ENCODE measurements at places on chromosomes 4 and X. TPM values are rescaled to one million over a fixed set of nuclear protein-coding genes. Genes with fewer than 3 reads are reported as not detected.

GRCh38 chr4:20532116-20532790 is 168.0 kb upstream of the PACRGL start:
- no peak for DNase-seq

DNA sequence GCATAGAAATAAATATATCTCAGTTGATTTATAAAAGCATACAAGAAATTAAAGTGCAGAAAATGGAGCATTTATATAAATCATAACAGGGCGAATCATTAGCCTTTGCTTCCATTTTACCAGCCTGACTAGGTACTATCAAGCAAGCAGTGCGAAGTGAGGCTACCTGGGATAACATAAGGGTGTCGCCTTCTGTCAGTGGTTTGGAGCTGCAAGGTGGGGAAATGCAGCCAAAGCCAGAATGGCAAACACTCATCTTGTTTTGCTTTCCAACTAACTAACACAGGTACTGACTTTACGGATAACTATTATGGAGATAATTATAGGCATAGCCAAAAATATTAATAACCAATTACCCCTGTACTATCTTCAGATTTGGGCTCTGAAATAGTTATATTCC is 1459.8 kb downstream of the RAPGEF2 start:
- no peak for DNase-seq

DNA sequence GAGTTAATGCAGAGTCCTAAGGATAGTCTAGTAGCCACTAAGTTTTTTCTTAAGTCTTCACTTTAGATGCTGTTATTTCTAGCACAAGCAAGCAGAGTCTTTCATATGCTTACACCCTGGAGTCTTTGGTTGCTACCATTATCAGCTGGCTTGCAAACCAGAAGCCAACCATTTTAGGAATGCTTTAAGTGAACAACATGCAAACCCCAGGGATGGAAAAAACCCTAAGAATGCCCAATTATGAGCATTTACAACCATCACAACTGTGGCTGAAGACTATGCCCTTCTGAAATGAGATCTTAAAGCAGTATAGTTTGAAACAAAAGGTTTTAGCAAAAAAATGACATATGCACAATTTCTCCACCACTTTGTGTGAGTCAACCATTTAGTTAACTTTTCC is 6.6 kb downstream of the MID1IP1 start:
- no peak for DNase-seq

GRCh38 chrX:111348429-111348828 is 63.6 kb downstream of the DCX start:
- no peak for DNase-seq

GRCh38 chrX:433771-434170 is 47.1 kb upstream of the PPP2R3B start:
- DNase-seq: no peak

- no peak for DNase-seq
These were observed 138.9 kb downstream of the LARP7 start for GRCh38 chr4:112775801-112776200.

- DNase-seq: no peak
These were observed 26.2 kb upstream of the RHOH start for GRCh38 chr4:40170588-40170987.

DNA sequence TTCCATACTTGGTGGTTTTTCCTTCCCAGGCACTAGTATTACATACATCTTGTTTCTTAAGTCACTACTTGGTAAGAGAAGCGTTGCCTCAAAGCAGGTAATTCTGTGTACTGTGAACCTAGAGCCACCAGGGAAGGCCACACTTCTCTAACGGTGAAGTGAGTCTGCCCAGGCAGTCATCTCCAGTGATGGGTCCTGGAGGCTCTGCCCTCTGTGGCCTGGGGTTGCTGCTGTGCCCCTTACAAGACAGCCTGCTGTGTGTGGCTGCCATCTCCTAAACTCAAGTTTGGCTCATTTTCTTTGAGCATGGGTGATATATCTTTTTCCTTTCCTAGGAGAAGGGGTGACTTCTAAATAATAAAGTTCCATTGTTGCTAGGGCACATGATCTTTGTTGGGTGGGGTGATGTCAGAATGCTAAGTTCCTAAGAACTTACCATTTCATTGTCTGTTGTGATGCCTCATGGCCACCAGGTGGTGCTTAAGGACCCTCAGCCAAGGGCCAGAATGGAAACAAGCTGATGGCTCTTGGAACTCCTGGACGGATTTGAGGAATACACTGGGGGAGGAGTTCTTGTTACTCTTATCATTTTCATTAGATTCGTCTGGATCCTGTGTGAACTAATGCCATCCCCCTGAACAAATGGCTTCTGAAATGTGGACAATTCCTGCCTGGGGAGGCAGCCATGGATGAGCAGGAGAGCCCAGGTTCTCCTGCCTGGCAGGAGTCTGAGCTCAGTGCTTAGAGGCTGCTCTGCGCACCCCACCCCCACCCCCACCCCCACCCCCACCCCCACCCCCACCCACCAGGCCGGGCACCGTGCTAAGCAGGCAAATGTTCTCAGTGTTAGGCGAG is 41.1 kb upstream of the WDR1 start:
- DNase-seq: peak; percentile 70

GRCh38 chr4:28444886-28445496 is 1584.3 kb downstream of the STIM2 start:
- no peak for DNase-seq

Gene SLC49A3
- total RNA-seq: 10.1 TPM

DNA sequence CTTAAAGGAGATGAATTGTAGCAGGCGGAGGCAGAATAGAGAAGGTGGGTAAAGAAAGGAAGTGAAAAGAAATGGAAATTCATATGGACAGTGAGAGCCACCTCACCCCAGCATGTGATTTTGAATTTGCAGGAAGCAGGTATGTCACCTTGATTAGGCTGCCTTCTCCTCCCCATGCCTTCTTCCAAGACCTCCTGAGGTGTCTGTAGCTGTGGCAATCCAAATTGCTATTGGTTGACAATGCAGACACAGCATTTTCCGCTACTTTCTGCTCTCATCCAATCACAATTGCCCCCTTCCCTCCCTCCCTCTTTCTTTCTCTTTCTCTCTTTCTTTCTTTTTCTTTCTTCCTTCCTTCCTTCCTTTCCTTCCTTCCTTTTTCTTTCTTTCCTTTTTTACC is 38.5 kb downstream of the RAB33B start:
- DNase-seq: no peak

DNA sequence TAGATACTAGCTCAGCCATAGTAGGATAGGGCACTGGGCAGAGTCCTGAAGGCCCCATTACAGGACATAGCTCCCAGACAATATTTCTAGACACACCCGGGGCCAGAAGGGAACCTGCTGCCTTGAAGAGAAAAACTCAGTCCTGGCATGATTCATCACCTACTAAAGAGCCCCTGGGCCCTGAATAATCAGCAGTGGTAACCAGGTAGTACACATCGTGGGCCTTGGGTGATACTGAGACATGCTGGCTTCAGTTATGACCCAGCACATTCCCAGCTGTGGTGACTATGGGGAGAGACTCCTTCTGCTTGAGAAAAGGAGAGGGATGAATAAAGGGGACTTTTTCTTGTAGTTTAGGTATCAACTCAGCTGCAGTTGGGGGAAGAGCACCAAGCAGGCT is 104.3 kb upstream of the STK26 start:
- DNase-seq: no peak

DNA sequence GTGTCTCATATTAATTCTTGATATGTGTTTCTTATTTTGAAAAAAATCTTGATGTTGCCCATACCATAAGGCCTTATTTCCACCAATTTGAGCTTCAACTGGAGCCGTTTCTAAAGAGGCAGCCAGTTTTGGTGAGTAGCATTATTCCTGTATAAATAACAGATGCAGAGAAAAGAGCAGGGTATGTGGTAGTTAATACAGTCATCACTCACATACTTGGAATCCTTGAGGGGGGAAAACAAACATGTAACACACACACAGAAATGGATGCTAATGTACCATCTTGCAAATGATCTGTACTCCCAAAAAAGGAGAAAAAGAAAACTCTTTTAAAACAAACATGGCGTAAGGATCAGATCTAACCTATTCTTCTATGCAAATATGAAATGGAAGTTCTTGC is 389.7 kb downstream of the GPM6A start:
- no peak for DNase-seq

Gene ADRA2C
- total RNA-seq: 16.0 TPM

DNA sequence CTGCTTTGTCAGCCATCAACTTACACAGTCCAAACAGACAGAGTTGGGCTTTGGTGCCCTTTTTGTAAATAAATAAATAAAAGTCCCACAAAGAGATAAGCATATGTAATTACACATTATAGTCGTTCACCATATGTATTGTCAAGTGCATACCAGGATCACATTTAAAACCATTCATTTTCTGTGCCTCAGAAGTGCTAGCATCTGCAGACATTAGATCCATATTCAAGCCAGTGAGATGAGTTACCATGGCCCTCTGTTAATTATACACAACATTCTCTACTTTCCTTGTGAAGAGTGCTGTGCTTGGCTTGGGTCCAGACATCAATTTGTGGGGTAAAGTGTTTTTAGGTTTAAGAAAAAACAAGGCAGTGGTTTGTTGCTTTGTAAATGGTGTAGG is 76.8 kb downstream of the ENOX2 start:
- no peak for DNase-seq

Gene SPANXC
- 2.7 TPM for total RNA-seq

Gene RENBP
- 3.4 TPM for total RNA-seq

Gene ITIH6
- 0.06 TPM for total RNA-seq

Gene MAGEA2
- total RNA-seq: 9.2 TPM

Gene PHEX
- 0.37 TPM for total RNA-seq

- no peak for DNase-seq
These were observed 83.3 kb downstream of the C4orf33 start for GRCh38 chr4:129179276-129179675.

DNA sequence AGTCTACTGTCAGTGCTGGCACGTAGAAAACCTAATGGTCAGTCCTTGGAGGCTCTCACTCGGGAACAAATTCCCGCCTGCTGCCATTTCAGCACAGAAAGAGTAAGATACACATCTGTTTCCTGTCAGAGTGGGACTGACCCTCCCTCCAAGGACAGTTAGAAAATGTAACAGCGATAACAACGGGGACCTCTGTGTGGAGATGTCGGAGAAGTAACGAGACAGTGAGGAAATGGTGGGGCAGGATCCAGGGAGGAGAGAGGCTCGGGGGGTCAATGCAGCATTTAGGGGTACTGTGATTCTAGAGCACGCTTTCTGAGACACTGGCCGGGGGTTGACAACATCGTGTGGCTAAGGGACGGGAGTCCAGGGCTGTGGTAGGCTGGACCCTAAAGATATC is 36.0 kb upstream of the SORCS2 start:
- DNase-seq: no peak

DNA sequence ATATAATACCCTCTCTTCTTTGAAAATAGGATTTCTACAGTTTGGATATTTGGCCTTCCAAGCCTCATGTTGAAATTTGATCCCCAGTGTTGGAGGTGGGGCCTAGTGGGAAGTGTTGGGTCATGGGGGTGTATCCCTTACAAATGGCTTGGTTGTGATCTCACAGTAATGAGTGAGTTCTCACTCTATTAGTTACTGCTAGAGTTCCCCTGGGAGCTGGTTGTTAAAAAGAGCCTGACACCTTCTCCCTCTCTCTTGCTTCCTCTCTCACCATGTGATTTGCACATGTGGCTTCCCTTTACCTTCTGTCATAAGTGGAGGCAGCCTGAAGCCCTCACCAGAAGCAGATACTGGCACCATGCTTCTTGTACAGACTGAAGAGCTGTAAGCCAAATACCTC is 73.9 kb downstream of the HDAC8 start:
- DNase-seq: no peak

Gene TKTL2
- 45.9 TPM for total RNA-seq

DNA sequence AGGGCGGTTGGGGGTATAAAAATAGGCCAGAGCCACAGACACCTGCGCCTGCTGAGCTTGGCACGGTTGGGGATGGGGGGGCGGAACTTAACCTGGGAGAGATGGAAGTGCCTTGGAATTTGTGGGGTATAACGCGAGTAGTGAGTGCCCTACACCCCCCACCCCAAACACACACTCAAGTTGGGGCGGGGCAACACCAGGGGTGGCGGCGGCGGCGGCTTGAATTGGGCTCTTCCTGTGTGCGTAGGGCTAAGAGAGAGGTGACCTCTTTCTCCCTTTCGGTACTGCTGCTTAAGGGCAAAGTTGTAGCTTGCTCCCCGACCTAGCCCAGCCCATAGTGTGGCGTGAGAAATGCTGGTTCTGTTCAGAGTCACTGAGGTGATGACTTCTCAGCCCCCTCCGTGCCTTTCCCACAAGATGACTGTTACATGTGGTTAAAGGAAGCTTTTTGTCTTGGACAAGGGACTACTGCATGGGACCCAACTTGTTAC is 839 bp downstream of the STK26 start:
- DNase-seq: peak; percentile 14

- DNase-seq: no peak
These were observed 124.7 kb downstream of the GPAT3 start for GRCh38 chr4:83660578-83660977.

Gene COX7B2
- total RNA-seq: 17.0 TPM

Gene PPP1R2C
- 69.6 TPM for total RNA-seq

DNA sequence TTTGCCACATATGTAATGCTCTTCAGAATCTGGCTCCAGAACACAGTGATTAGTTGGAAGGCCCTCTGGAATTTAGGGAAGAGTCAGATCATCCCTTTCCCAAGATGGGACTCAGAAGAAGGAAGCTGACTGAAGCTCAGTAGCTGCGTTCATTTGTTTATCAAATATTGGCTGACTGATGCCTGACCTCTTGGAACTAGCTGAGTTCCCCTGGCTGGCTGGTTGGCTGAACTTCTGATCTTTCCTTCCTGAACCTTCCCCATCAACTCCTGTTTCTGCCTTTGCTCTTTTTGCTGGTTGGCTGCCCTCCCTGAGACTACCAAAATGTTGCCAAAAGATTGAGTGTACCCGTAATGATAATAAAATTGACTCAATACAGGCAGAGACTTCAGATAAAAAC is 866.5 kb upstream of the INTU start:
- no peak for DNase-seq

- DNase-seq: no peak
These were observed 90.2 kb downstream of the SLC2A9 start for GRCh38 chr4:9931146-9931545.

DNA sequence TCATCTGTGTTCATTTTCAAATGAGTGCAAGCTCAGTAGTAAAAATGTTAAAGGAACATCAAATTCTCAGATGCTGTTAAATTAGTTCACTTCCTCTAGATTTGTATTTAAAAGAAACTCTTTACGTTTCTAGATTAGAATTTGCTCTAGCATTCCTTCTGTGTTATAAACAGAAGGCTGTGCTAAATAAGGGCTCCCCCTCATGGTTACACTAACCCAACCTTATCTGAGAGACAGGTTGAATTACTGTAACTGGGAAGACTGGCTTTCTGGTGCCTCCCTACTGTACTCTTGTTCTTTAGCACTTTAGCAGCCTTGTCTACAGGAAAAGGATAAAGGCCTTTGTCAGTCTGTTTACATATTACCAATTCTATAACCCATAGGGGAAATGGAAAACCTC is 56.8 kb downstream of the RXFP1 start:
- DNase-seq: no peak

Measured in testis (tissue), 5 donors.